ENCODE measurements at places on chromosomes 7 and 10. TPM values are rescaled to one million over a fixed set of nuclear protein-coding genes. Genes with fewer than 3 reads are reported as not detected.

Gene ASZ1
- total RNA-seq, result not detected

DNA sequence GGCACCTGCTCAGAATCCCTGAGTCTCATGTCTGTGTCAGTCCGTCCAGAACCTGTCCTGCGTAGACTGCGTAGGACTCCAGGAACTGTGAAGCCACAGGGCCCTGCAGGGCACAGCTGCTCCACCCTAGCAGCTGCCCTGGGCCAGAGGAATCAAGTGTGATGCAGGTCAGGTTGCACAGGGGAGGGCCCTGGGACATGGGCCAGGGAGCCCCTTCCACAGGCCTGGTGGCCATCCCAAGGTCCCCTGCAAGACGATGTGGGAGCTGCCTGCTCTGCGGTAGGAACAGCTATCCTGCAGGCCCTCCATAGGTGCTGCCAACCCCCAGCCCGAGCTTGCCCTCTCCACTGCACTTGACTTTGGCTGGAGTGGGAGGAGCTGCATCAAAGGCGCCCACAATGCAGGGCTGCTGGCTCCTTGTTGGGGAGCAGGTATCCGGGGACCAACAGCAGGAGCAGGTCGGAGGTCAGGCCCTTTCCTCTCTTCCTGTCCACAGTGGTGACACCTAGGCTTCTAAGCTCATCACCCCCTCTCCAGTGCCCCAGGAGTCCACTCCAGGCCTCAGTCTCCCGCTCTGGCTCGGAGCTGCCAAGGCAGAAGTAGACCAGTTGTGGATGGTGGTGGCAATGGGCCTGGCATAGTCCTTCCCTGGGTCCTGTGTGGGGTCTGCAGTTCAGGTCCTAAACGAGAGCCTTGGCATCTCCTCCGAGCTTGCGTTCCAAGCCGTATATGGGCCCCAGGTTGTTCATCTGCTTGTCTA, 149.1 kb downstream of the MAPK8 start:
- no peak for DNase-seq

DNA sequence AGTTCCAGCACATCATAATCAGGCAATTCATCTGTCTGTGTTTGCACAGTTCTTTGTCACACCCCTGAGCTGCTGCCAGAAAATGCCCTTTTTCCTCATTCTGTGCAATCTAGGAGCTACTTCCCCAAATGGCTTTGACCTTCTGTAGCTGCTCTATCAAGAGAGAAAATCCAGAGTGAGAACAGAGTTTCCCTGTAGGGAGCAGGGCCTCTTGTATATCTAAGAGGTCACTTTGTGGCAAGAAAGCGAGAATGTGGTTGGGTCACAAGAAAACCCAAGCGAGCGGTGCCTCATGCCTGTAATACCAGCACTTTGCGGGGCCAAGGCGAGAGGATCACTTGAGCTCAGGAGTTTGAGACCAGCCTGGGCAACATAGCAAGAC, 24.3 kb downstream of the SLC29A3 start:
- DNase-seq, result no peak

- no peak for DNase-seq
Observed at GRCh38 chr10:123687758-123688157, 21.6 kb downstream of the GPR26 start.

GRCh38 chr10:117284716-117285494, 44.0 kb downstream of the SLC18A2 start:
- DNase-seq, result no peak

DNA sequence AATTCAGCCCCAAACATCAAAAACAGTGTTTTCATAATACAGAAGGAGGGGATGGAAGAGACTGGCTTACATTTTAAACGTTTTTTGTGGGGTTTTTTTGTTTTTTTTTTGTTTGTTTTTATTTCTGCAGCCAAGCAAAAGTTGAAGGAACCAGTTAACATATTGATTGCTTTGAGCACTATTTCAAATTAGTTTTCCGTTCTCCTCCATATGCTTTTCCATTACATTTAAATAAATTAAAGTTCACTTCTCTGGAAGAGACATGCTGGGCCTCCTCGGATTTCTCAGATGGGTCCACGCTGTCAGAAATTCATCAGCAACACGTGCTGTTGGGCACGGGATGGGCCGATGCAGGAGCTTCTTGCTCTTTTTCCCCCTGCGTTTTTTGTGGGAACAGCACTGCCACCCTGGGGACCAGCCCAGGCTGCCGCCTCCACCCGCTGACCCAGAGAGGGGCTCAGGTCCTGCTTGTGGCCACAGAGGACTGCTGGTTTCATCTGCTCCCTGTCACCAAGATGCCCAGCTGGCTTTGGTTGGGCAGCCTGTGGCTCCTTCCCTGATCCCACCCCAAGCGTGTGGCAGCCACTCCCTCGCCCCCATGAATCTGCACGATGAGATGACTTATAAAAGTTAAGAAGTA, 67.7 kb upstream of the CHST15 start:
- no peak for DNase-seq

DNA sequence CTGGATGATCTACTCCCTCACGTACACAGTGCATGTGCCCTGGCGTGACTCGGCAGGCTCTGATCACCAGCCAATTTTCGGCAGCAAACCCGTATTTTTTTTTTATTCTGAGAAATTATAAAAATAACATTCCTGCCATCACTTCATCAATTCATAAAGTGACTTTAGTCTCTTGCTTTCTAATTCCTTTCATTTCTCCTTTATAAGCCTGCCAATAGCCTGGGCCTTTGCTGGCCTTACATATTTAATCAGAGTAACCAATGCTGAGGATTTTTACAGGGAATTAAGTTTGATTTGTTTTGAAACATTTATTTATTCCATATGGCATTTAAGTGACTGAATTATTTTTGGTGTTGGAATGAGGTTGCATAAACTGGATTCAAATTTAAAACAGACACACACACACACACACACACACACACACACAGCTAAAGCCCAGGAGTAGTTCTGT, 140.8 kb downstream of the ETV1 start:
- DNase-seq, result no peak

All from lung microvascular endothelial cell (primary cell).